ENCODE measurements at places on chromosomes 11 and 22.

DNA sequence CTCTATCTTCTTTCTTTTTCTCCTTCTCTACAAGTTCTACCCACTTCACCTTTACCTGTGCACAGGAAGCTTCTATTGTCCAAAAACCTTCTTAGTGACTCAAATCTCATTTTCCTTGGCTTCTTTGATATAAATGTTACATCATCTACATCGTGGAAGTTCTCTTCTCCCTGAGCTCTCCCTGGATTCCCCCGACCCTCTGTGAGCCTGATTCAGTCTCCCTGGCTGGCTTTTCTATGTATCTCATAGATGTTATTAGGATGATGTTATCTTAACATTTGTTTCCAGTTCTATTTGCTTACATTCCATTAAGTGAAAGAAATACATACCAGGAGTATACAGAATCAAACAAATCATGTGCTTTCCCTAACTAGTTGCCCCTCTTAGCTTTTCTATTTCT lies 235.8 kb upstream of the PITPNB start:
- DNase-seq: no peak

DNA sequence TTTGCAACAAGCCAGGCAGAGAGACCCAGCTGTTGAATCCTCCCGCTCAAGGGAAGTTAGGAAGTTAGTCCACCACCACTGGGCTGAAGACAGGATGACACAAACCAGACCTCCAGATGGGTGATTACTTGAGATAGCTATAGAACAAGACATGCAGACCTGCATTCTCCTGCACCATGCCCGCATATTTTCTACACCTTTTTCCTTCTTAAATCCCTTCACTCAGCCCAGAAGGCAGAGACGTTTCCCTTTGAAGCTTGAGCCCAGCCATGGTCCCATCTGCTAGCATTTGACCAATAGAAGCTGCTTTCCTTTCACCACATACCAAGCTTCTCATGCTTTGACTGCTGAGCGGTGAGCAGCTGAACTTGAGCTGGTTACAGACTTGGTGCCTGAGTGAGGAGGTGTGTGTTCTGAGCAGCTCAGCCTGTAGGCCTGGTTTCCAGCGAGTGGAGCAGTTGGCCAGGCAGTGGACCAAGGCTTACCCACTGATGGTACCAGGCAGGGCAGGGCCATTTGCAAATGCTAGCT lies 29.2 kb upstream of the CBX6 start:
- no peak for DNase-seq

DNA sequence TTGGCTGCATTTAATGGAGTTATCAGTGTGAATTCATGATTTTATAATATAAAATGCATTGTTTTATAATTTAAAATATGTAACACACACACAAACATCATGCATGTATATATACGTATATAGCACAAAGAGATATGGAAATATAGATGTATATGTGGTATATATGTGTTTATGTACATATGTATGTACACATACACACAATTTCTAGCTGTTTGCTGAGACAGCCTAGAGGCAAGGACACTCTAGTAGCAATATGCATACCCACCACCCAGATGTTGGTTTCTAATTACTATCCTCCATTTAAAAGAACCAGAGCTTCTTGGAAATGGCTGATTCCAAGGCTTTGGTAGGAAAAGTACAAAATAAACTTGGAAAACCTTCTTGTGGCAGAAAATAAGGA lies 50.4 kb downstream of the RBFOX2 start:
- no peak for DNase-seq

DNA sequence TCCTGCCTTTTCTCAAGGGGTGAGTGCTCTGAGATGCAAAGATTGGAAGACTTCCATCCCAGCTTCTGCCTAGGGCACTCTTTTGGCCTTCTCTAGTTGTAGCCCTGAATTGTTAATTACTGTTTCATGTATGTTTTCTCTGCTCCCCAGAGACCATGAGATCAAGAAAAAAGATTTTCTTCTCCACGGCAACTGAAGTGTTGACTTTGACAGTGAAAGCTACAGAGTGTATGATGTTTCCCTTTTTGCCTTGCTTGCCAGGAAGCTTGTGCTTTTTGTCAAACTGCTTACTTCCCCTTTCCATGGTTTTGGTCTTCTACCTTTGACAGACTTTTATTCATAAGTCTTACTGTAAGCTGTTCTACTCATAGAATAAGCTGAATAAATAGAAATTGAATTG lies 23.3 kb upstream of the EIF3D start:
- no peak for DNase-seq

DNA sequence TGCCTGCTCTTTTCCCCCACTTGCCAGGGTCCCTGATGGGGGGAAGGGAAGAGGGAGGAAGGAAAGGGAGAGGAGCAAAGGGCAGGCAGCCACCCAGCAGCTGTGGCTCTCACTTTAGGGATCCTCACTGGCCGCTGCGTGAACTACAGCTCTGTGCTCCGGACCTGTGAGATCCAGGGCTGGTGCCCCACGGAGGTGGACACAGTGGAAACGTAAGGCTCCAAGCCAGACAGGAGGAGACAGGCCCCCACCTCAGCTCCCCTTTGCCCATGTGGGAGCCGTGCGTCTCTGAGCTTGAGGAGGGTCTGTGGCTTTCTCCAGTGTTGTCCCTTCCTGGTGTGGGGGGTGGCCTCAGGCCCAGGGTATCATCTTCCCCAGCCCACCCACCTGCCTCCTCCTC lies 9.9 kb downstream of the P2RX3 start:
- no peak for DNase-seq

GRCh38 chr11:22221143-22221542 lies 28.3 kb downstream of the ANO5 start:
- no peak for DNase-seq

- DNase-seq: no peak
These were observed 367.9 kb downstream of the METTL15 start for GRCh38 chr11:28476049-28476448.

- no peak for DNase-seq
These were observed 396.8 kb downstream of the AASDHPPT start for GRCh38 chr11:106474274-106474673.

DNA sequence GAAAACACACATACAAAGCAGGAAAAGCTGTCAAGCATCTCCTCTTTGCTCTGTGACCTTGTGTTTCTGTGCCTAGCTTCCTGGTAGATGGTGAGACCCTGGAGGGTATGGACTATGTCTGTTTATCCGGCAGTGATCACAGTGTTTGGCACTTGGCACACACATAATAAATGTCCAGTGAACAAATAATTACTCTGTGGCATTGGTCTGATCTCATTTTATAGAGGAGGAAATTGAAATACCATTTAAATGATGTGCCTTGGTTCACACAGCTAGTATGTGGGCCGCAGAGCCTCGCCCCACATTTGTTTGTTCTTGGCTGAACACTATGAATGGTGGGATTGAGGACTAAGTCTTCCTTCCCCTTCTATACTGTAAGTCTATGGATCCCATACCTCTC lies 104.7 kb upstream of the SPON1 start:
- DNase-seq: no peak

DNA sequence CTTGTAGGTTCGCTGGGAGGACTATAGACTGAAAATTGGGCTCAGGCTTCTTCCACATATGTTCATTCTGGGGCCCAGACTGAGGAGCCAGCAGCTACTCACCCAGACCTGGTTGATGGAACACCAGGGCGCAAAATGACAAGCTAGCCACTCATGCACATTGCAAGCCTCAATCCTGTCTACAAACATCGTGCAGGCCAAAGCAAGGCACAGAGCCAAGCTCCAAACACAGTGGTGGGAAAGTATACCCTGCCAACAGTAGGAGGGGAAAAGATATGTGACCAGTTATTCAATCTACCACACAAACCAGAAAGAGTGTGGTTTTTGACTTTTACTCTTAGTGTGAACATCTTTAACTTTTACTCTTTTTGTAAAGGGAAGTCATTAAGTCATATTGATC lies 660.5 kb downstream of the NTM start:
- no peak for DNase-seq

- DNase-seq: no peak
These were observed 24.1 kb upstream of the CCDC89 start for GRCh38 chr11:85709941-85710702.

GRCh38 chr22:17579535-17579981 lies 16.3 kb downstream of the SLC25A18 start:
- no peak for DNase-seq

DNA sequence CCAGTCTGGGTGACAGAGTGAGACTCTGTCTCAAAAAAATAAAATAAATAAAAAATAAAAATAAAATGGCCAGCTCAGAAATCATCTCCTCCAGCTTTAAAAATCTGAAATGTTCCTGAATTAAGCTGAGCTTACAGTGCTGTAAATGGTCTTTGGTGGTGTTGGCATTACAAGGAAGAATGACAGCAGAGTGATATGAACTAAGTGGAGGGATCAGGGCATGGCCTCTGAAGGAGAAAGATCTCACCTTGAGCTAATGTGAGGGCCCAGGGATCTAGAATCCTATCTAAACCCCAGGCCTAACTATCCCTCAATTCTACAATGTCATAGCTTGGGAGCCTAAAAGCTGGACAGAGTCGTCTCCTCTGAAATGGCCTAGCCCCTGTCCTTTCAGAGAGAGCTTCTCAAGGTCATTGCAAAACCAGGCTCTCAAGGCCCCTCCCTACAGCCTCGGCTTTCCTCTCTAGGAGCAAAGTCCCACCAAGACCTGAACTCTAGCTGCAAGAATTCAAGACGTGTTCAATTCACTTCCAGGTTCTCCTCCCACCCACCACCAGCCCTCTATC lies 345.4 kb downstream of the BUD13 start:
- DNase-seq: no peak

GRCh38 chr11:14645985-14646900 lies 2.6 kb downstream of the PDE3B start:
- no peak for DNase-seq

DNA sequence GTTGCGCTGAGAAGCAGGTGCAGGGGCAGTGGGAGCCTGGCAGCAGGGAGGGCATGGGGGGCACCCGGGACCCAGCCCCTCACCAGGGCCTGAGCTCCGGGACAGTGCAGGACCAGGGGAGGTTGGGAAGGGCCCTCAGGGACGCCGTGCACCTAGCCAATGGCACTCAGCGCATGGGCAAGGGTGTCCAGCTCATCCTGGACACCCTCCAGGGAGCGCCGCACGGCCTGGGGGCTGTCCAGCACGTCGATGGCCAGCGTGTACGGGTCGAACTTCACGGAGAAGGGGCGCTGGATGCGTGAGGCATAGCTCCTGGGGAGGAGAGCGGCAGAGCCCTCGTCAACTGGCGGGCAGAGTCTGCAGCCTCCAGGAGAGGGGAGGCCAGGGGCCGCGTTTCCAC lies 3.1 kb upstream of the INS start:
- DNase-seq: no peak

DNA sequence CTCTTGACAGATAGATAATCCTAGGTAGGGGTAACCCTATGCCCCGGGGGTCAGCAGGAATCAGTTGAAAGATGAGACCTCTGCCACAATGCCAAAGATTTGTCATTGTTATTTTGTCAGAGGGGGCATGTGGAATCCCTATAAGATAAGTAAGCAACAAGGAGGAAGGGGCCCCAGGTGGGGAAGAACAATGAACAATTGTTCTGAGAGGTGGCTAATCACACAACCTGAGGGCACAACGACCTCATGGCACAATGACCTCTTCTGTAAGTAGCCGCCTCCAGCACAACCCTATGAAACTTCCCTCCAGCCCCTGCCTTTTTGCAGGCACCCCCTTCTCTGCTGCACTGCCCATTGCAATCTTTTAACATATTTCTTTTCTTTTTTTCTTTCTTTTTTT lies 11.8 kb upstream of the FBLN1 start:
- DNase-seq: no peak

- no peak for DNase-seq
These were observed 20.8 kb downstream of the MUC15 start for GRCh38 chr11:26551186-26551801.

- no peak for DNase-seq
These were observed 86.0 kb downstream of the PKNOX2 start for GRCh38 chr11:125250318-125251213.

DNA sequence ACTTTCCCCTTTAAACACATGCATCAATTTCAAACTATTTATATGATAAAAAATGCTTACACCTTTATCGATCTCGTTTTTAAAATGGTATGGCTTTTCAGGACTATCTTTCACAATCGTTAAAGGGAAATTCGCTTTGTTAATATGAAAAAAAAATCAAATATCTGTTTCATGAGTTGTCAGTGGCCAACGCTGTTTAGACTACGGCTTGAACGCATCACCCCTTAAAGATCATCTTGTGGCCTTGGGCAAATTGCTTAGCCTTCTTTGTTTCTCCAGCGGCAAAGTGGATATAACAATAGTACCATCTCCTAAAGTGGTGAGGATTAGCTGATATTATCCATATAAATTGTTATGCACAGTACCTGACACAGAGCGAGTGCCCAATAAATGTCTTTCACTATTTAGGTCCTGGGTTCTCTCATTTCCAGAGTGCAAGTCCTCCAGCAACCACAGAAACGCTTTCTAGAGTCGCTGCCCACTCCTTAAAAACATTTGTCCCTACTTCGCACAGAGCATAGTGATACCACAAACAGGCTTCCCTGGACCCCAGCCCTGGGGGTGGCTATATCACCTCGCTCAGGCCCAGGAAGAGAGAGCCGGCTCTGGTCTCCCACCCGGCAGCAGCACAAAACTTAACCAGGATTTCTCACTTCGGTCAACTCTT lies 904 bp downstream of the SLC35F2 start:
- DNase-seq: no peak

DNA sequence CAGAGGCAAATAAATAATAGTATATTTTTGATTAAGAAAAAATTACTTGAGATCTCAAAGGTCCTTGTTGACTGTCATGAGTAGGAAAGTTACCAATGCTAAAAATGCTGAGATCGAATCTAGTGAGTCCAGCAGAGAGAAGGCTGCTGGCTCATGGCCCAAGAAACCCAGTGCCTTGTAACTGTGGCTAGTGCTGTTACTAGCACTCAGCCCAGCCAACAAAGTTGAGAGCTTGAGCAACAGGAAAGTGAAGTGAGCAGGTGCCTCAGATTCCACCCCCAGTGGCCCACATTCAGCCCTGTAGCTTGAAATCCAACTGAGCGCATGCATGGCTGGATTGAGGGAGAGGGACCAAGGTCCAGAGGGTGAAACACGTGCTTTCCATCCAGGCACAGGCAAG lies 398.2 kb downstream of the SHANK2 start:
- DNase-seq: no peak

GRCh38 chr11:47797633-47798032 lies 30.5 kb upstream of the FNBP4 start:
- no peak for DNase-seq

GRCh38 chr11:122375687-122376399 lies 259.8 kb upstream of the BLID start:
- no peak for DNase-seq

GRCh38 chr11:126592496-126593410 lies 237.3 kb downstream of the ST3GAL4 start:
- no peak for DNase-seq

GRCh38 chr22:49866646-49867045 lies 13.0 kb downstream of the ZBED4 start:
- no peak for DNase-seq

GRCh38 chr11:61587541-61587941 lies 6.7 kb upstream of the SYT7 start:
- DNase-seq: no peak

GRCh38 chr11:36253238-36253637 lies 36.0 kb downstream of the COMMD9 start:
- no peak for DNase-seq

- DNase-seq: peak; percentile 34
These were observed at the start of gene BCR for GRCh38 chr22:23180301-23180892. TSS of gene BCR (plus strand) at chr22:23180509. CDS start at chr22:23180961, 452 bp downstream.

Measured in stimulated activated CD4-positive, alpha-beta T cell treated with anti-CD3 and anti-CD28 coated beads, Interleukin-15, amount 100 ng/mL, for 1 hour (primary cell).